ENCODE measurements at places on chromosomes 7 and 10.

- DNase-seq: no peak
Observed at GRCh38 chr7:104956753-104957450, 57.1 kb upstream of the KMT2E start.

GRCh38 chr10:14296065-14296709 is 34.5 kb downstream of the FRMD4A start:
- no peak for DNase-seq

DNA sequence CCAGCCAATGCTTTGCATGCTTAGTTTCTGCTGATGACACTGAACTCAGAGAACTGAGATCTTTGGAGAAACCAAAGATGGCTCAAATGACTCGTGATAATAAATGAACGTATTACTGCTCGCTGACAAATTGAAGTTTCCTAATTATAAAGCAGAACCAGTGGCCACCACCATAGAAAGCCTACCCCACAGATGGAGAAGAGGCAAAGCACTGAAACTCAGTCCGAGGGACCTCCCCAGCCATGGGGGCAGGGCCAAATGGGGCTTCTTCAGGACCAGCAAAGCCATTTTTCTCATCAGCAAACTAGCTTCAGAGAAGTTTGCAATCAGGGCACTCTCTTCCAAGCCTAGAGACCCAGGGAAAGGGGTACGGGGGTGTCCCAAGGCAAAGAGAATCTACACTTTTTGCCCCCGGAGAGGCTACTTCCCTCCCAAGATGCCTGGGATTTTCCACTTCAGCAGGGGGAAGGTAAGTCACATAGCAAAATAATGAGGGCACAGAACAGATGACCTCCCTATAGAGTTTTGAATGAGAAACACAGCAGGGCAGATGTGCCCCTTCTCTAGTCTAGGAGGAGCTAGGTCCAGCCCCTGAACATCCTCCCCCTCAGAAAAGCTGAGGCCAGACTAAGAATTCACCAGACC is 4.3 kb upstream of the IL6 start:
- no peak for DNase-seq

DNA sequence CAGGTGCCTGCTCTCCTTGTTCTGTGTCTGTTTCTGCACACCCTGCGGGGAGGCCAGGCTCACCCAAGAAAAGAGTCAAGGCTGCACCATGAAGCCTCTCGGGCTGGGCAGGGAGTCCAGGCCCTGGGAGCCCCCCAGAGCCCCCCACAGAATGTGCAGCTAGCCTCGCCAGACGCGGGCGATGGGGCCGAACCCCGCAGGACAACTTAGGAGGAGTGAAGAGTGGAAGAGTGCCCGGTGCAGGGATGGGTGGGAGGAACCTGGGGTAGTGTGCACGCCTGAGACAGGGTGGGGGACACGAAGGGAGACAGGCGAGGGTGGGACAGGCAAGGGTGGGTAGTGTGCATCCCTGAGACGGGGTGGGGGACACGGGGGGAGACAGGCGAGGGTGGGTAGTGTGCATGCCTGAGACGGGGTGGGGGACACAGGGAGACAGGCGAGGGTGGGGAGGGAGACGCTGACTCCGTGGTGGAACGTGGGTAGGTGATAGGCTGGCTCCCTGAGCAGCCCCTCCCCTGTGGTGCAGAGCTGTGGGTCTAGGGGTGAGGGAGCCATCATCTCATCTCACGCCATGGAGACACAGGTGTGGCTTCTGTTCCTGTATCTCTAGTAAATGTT is 615.4 kb downstream of the DNAJB6 start:
- no peak for DNase-seq

DNA sequence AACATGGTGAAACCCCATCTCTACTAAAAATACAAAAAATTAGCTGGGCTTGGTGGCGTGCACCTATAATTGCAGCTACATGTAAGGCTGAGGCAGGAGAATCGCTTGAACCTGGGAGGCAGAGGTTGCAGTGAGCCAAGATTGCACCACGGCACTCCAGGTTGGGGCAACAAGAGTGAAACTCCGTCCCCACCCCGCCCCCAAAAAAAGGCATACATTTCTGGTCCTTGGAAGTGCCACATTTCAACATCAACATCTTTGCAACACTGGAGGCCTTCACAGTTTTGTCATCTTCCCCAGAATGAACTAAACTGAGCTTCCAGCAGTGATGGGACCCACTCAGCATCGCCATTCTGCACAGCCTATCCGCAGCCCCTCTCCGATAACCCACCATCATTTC is 36.6 kb downstream of the FAM53B start:
- DNase-seq: no peak

GRCh38 chr10:43687373-43687772 is 38.7 kb upstream of the ZNF32 start:
- no peak for DNase-seq

- no peak for DNase-seq
Observed at GRCh38 chr7:2948749-2949148, 94.9 kb downstream of the CARD11 start.
